ENCODE measurements at places on chromosomes 12 and 14.

DNA sequence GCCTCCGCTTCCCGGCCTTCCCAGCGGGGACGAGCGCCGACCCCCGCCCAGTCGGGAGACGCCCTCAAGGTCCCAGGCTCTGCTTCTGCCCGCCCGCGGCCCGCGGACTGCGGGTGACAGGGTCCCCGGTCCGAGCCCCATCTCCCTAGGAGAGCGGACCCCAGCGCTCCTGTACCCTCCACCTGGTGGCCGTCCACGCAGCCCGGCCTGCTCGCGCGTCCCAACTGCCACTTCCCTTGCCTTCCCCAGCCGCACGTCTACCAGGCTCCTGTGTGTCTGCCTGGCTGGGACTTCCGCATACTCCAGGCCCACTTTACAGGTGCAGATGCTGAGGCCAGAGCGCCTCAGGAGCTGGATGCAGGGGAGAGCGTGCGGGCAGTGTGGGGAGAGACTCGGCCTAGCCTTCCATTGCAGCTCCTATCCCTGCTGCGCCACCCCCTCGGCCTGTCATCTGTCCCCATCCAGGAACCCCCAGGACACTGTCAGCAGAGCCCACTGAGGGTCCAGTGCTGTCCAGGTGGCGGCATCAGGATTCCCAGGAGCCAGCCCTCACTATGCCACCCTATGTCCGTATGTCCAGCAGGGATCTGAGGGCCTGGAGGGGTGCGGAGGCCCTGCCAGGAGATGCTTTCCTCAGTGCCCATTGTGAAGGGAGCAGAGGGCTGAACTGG is 8.0 kb upstream of the ANKRD9 start:
- DNase-seq: no peak

DNA sequence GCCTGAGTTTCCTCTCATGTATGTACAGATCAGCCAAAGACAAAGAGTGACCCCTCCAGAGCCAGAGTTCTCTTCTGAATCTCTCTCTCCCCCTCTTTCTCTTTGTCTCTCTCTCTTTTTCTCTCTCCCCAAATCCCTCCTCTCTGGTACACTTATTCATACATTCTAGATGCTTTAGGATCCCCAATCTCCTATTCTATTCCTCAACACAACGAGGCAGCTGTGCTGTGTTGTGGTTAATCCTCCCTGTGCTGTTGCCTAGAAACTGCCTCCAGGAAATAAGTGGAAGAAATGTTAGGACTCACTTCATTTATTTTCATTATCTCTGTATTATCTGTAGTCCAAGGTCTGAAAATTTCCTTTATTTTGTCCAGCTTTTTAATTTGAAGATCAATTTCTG is 350.5 kb upstream of the OR4E1 start:
- no peak for DNase-seq

DNA sequence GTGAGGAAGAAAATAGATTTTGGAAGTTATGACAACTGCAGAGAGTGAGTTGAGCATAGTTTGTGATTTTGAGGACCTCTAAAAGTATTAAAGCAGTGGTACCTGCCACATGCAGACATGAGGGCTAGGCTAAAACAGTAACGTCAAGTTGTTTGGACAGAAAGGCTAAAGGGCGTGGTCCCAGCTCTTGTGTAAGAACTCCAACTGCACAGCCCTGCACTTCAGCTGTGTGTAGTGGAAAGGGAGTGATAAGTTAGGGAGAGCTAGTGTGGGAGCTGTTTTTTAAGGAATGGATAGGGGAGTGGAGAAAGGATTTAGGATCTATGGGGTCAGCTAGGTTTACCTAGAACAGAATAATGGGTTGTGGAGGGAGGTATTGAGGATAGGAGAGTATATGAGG is 39.5 kb downstream of the TESPA1 start:
- no peak for DNase-seq

GRCh38 chr12:44464180-44464579 is 411.9 kb downstream of the NELL2 start:
- DNase-seq: no peak

GRCh38 chr12:47576289-47576945 is 129.4 kb downstream of the RPAP3 start:
- DNase-seq: no peak

- no peak for DNase-seq
Measured at GRCh38 chr14:104268725-104269436, 130.5 kb downstream of the KIF26A start.

- DNase-seq: peak; percentile 76
Measured at GRCh38 chr12:47741340-47741703, 16.0 kb upstream of the ENDOU start.

DNA sequence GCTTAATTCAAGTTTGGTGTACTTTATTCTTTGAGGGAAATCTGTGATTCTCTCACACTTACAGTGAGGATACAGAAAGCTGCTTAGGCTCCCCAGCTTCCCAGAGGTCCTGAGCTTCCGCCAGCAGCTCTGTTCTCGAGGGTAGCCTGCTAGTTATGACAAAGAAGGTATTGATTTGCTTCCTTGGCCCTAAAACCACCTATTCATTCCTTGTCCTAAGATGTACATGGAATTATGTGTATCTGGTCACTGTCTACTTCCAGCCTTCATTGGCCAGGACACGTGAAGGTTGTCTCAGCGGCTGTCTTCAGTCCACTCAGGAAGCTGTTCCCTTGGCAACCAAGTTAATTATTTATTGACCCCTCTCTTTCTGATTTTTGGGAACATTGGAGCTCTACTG is 55.7 kb downstream of the GALNT8 start:
- DNase-seq: no peak

GRCh38 chr14:94470311-94470710 is 5.7 kb downstream of the SERPINA9 start:
- DNase-seq: no peak

GRCh38 chr14:54299410-54300363 is 97.1 kb upstream of the CDKN3 start:
- no peak for DNase-seq

DNA sequence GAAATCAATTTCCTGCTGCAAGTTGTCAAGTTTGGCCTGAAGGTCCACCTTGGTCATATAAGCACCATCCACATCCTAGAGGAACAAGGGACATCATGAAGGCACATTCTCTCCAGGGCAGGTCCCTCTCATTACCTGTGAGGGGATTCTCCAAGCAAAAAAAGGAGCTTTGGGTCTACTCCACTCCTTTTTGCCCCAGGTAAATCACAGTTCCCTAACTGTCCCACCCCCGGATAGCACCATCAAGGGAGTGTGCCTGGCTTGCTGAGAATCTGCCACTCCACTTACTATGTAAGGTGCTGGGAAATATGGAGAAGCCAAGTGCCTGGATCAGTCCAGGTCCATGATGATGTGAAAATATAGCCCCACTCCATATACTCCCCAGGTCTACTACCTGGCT is 2.5 kb downstream of the KRT1 start:
- no peak for DNase-seq

DNA sequence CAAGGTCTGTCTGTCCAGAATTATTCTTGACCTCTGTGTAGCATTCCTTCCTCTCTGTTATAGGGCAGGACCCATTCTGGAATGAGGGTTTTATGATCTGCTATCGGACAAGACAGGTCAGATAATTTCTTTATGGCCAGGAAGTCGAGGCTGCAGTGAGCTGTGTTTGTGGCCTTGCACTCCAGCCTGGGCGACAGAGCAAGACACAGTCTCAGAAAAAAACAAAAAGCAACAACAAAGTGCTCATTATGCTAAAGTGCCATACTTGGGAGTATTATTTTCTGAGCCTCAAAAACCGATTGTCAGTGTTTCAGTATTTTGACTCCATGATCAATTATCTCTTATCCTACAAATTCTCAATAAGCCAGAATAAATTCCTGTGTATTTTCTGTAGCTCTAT is 4.1 kb downstream of the CIPC start:
- DNase-seq: no peak

DNA sequence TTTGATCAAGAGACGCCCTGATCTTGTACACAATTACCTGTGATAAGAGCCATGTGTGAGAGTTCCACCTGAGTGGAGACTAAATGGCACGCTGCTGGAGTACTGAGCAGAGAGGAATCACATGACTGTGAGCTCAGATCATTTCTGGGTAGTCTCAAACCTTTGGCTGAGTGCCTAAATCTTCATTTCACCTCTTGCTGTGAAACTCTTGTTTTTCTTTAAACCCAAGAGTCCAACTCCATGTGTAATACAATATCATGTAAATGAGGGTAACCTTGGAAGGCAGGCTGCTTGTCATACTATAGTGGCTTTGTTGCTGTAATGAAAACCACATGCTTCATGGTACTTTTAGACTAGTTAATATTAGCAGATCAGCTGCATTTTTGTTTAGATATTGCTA is 156.9 kb downstream of the CAND1 start:
- no peak for DNase-seq

DNA sequence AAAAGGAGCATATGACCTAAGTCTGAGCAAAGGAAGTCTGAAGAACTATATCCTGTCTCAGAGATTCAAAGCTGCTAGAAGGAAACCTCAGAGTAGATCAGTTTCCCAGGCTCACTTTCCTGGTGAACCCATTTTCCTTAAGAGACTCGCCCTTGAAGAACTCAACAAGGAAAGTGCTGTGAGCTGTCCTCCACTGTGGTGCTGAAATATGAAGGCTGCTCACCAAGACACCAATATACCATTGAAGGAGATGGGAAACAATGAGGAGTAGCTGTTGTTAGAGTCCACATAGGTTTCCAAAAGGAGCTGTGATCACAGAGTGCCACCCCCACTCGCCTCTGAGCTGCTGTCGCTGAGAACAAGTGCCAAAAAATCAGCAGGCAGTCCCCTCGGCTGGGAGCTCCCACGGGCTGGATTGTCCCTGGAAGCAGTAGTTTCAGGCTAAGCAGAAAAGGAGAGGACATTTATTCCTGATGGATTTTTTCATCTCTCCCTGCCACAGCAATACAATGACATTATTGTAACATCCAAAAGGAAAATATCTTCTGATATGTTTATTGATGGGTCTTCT is 282.1 kb downstream of the RPS29 start:
- DNase-seq: no peak

DNA sequence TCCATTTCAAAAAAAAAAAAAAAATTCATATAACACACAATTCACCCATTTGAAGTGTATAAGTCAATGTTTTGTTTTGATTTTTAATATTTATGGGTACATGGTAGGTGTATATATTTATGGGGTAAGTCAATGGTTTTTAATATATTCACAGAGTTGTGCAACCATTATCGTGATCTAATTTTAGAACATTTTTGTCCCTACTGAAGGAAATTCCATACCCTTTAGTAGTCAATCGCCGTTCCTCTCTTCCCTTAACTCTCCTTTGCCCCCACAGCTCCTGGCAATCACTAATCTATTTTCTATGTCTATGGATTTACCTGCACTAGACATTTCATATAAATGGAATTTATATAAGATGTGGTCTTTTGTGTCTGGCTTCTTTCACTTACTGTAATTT is 92.8 kb downstream of the TRAFD1 start:
- DNase-seq: no peak

DNA sequence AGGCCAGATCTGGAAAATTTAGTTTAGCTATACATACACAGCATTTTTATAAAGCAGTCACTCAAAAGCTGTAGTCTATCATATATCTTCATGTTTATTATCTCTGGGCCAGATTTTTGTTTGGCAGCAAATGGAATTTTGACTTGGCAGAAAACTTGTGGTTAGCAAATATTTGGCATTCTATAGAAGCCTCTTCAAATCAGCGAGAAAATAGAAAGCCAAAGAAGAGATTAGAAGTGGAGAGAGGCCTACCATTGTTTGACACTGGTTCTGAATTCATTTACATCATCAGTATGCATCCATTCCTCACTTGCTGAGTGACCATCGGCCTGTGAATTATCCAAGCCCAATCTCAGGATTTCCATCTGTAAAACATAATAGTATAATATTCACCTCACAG is 1077.6 kb downstream of the GALC start:
- no peak for DNase-seq

- DNase-seq: no peak
Measured at GRCh38 chr12:574475-575128, 88.6 kb downstream of the NINJ2 start.

DNA sequence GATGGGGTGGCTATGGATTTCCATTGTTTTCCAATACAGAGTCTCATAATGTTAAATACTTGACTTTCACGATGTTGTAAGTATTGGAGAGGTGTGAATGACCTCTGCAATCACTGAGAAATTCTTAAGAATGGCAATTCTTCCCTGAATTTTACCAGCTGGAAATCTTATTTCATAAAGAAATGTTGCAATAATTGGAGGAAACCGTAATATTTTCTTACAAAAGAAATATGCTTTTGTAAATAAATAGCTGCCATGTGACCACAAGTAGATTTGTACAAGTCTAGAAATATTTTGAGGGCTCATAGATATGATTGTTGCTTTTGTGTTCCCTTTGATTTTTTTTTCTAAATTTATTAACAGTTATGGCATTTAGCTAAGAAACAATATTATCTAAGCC is 308.7 kb upstream of the ATP2B1 start:
- no peak for DNase-seq

DNA sequence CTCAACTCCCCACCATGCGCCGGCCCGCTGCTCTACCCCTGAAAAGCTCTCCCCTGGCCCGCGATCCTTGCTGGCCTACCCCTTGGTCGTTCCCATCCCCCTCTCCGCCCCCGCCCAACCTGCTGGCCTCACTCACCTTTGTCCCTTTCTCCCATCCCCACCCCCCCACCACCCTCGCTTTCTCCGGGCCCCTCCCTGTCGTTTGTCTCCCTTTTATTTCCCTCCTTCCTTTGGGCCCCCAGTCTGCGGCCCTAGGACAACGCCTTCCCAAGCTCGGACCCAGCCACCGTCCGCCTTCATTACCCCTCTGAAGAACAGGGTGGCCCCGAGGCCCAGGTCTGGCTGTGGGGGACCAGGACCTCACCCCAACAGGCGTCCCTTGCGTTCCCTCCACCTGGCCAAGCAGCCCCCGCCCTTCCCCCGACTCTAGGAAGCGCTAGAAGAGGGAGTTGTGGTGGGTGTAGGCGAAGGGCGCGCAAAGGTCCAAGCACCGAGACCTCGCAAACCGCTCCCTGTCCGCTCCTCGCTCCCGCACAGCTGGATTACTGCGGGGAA is 6.9 kb upstream of the SLC7A7 start:
- no peak for DNase-seq

DNA sequence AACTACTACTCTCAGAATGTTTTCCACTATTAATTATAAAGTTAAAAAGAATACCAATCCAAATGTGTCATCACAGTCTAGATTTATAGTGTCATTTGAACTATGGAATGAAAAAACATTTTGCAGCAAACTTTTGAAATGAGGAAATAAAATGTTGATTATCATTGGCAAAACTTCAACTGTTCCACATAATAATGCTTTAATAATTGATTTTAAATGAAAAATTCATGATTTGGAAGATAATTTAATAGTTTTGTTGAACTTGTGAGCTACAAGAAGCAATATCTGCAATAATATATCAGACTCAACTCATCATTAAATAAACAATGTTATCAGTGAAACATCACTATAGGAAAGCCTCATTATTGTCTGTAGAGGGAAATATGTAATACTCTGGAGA is 48.2 kb upstream of the DCN start:
- no peak for DNase-seq

DNA sequence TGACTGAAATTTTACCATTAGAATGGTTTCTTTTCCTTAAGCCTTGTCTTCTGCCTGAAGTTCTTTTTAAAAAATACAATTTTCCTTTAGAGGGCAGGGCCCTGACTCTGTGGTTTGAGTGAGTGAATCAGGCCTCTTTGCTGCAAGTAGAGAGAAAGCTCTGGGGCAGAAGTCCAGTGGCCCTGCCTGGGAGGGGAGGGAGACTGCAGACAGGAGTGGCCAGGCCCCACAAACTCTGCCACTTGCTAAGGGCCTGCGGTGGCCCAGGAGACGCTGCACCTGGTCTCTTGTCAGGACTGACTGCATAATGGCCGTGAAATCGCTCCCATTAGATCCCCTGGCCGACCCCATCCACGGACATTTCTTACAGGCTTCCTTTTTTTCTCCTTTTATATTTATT is 25.5 kb downstream of the TSPAN11 start:
- no peak for DNase-seq

All from tibial nerve (tissue), 4 donors.